ENCODE measurements at places on chromosomes 5 and 9.

- no peak for DNase-seq
Observed at GRCh38 chr9:125646217-125646616, 60.8 kb downstream of the MAPKAP1 start.

- DNase-seq, result no peak
Observed at GRCh38 chr9:80605129-80605528, 1033.4 kb downstream of the TLE4 start.

DNA sequence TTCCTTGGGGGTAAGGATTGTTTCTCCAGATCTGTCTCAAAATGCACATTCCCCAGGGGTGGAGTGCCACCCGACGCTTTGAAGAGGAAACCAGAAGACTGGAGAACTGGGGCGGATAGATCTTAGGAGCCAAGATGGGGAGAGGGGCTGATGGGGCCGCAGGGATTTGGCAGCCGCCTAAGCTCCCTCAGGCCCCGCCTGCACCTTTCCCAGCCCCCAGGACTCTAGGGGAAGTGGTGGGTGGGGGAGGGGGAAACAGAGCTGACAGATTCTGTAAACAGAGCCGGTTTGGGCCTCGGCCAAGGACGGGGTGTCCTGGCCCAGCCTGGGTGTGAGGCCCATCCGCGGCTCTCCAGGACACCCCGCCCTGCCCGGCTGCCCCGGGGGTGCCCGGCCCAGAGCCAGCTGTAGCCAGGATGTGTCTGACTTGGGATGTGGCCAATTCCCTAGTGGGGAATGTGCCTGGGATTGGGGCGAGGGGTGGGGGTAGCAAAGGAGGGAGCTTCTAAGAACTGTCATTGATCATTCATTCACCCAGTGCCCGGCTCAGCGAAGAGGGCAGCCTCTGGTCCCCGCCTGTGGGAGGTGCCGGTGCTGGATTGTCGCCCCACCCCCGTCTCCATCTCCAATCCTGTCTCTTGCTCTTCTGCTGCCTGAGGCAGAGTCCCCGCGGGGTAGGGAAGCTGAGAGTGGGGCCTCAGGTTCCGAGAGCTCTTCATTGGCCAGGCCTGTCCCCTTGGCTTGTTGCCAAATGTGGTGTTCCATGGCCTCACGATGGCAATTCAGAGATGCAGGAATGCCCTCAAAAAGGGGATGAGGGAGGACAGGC lies 54.8 kb upstream of the CDKN2AIPNL start:
- no peak for DNase-seq

GRCh38 chr9:134136996-134137299 lies 1.1 kb downstream of the WDR5 start:
- DNase-seq, result no peak

- DNase-seq, result no peak
Observed at GRCh38 chr9:132986640-132987620, 8.4 kb downstream of the GFI1B start.

- DNase-seq, result no peak
Observed at GRCh38 chr9:16131264-16131663, 578.4 kb downstream of the CCDC171 start.

- no peak for DNase-seq
Observed at GRCh38 chr9:108269371-108269770, 586.4 kb downstream of the ACTL7B start.

GRCh38 chr9:111945216-111945615 lies 48.6 kb downstream of the UGCG start:
- peak; percentile 65 for DNase-seq

GRCh38 chr9:71671289-71671688 lies 97.0 kb downstream of the CEMIP2 start:
- DNase-seq, result no peak

GRCh38 chr9:130471411-130472183 lies 26.8 kb downstream of the ASS1 start:
- DNase-seq, result no peak

- DNase-seq, result no peak
Observed at GRCh38 chr9:20701060-20701459, 17.0 kb downstream of the FOCAD start.

- no peak for DNase-seq
Observed at GRCh38 chr9:79674052-79674777, 102.5 kb downstream of the TLE4 start.

DNA sequence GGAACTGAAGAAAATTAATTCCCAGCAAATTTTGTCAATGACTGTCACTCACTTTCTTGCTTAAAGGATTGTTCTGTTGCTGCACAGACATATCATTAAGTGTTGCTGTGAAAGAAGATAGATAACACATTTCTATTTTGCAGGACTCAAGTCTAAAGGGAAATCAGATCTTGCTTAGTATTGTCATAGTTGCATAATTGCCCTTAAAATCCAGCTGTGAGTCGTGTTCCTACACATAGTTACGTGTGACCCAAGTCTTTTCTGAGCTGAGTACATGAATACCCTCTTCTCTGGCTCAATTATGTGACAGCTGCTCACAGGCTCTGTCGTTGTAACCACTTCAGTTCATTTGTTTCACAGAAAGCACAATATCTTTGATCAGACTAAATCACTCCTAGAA lies 390.8 kb downstream of the DTWD2 start:
- no peak for DNase-seq

- DNase-seq, result no peak
Observed at GRCh38 chr5:71778678-71779276, 59.7 kb downstream of the CARTPT start.

- no peak for DNase-seq
Observed at GRCh38 chr9:68731857-68732256, 26.8 kb downstream of the PIP5K1B start.

- DNase-seq, result no peak
Observed at GRCh38 chr5:68685863-68686262, 408.0 kb upstream of the SLC30A5 start.

DNA sequence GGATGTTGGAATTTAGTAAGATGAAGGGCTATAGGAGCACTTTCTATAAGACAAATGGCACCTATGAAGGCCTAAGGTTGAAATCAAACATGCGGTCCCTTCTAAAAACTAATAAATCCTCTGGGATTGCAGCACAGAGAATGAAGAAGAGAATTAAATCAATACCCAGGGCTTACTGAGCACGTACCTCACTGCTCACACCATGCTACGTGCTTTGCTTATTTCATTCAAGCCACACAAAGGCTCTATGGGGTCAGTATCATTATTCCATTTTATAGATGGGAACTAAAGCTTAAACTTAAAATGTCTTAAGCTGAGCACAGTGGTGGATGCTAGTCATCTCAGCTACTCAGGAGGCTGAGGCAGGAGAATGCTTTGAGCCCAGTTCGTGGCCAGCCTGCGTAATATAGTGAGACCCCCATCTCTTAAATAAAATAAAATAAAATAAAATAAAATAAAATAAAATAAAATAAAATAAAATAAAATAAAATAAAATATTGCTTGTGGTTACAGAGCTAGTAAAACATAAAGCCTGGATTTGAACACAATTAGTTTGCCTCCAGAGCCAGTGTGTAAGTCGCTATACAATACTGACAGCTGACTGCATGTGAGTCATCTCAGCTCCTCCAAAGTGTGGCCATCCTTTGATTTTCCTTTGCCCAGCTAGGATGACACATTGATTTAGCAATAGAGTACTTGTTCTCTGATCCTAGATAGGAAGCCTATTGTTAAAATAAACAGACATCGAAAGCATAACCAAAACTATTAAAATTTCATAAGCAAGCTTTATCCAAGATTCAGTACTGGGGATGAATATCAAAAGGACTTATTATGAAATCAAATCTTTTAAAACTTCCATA lies 20.9 kb upstream of the DPYSL3 start:
- no peak for DNase-seq

DNA sequence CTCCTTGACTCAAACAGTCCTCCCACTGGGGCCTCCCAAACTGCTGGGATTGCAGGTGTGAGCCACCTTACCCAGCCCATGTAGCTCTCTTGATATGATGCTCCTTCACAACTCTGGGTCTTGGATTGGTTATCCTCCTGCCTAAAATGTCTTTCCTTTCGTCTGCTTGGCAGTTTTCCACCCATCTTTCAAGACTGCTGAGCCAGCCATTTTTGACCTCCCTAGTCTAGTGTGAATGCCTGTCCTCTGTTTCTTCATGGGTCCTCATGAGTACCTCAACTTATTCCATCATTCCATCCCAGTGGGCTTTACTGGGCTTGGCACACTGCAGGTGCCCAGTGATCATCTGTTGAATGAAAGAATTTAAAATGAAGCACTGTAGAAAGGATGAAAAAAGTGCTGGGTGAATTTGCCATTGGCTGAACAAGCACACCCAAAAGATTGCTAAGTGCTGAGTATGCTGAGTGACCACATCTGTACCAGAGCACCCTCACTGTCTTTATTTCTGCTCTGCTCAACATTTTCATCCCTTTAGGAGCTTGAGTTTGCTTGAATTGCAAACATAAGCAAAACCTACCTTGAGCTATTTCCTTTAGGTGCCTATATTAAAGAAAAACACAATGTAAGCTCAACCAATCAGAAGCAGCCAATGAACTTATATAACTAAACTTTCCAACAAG lies 84.8 kb upstream of the FAM169A start:
- DNase-seq, result no peak

DNA sequence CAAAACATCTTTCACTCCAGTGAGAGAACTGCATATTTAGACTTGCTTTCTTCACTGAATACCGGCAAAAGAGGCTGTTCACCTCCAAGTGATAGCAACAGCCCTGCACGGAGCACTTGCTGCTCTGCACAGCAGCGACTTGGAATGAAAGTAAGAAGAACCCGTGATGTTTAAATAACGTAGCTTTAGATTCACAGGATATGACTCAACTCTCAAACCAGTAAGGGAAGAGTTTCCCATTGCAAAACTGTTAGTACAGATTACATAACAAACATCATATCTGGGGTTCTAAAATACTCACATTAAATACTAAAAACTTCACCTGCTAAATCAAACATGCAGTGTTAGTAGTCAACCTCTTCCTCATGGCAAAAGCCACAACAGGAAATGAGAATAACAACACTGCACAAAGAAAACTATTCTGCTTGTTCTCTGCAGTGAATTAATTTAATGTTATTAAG lies 203.4 kb downstream of the MCTP1 start:
- DNase-seq, result peak; percentile 89

DNA sequence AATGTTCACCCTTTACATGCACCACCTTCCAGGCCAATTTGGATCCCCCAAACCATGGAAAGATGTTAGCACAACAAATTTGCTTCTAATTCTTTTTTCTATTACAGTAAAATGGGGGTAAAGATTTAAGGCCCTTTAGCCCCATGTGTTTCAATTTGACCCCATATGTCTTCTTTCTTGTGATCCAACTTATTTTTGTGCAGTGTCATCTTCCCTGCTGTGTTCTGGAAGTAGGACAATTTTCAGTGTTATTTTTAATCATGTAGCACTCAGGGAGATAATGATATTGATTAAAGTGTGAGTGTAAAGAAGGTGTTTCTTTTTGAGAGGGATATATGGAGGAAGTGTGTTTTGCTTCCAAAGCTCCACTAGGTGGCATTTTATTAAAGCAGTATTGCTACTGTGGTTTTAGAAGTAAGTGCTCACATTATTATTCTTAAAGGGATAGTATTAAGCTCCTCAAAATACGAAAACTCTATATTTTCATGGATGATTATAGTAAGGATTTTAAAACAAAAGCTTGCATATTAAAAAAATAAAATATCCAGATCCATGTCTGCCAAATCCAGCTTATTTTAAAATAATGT lies 118.7 kb upstream of the ATP10B start:
- no peak for DNase-seq

DNA sequence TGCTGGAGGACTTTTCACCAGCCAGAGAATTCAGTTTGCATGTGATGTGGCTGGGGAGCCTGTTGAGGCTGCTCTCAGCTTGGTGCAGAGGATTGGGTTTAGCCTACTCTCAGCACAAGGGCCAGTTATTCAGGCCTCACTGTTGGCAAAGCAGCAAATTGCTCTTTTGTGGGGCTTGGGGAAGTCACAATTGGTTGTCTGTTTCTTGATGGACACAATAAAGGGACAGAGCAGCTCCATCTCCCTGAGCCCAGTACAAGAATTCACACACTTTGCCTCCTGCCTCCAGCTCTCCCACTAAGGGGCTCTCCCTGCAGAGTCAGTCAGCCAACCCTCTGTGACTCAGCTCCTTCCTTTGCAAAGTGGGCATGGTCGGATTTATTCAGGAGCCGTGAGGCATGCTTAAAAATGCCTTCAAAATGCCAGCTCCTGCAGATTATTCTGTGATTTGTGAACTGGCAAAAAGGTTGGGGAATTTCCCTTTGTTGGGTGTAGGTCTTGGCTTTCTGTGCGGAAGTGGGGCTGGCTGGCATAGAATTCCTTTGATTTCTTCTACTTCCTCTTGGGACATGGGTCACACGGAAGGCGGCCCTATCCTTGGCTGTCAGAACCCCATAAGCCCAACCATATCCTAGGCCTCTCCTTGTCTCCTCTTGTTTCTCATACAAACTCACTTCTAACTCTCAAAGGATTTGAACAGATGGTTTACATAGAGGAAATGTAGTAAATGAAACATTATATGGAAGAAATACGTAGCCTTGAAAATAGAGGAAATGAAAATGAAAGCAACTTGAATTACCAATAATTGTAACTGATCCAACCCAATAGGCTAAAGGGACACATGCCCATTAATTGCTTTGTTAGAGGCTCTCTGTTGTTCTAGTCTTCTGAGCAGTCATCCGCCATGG lies 118.7 kb upstream of the CD180 start:
- no peak for DNase-seq

- DNase-seq, result no peak
Observed at GRCh38 chr9:135711391-135711790, 9.4 kb downstream of the KCNT1 start.

DNA sequence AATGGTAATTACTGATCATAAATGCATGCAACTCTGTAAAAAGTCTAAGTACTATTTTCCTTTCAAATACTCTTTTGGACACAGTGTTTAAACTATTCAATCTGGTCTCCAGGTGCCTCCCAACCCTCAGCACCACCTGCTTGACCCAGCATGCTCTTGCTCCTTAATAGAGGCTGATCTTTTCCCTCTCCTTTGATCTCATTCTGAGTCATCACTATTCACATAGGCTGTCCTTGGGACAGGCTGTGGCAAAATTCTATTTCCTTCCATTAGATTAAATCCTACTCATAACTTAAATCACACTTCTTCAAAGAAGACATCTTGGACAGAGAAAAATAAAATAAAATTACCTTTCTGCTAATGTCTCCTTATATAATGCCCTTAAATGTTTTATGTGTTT lies 199.4 kb upstream of the ST8SIA4 start:
- DNase-seq, result no peak

DNA sequence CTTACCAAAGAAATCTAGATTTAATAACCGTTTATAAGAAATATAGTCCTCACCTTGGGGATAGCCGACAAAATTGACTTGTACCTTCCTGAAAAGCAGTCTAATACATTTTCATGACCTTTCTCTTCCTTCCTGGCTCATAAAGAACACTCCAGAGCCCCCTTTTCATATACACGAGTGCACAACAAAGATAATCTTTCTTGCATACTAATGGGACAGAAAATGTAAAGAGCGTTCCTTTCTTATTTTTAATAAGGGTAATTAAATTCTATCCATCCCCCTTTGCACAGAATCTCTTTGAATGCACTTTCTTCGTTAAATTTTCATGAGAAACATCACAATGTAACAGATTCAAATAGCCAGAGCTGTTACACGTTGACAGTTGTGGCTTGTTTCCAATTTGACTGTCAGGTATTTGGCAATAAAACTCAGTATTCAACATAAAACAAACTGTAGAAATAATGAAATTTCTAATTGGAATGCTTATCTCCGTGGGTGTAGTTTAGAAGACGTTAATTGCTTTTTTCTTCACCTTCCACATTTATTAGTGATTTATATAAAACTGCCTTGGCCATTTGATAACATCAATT lies 732.3 kb upstream of the DMAC1 start:
- DNase-seq, result no peak
